Skeletal muscle tissue (tissue), 5 donors: ENCODE measurements at places on chromosomes 5 and 9. TPM values are rescaled to one million over a fixed set of nuclear protein-coding genes. Genes with fewer than 3 reads are reported as not detected.

EIF4EBP3 gene
- total RNA-seq, result not detected

GNE gene
- total RNA-seq, result 15.1 TPM

PCDHGA10 gene
- total RNA-seq, result 4.2 TPM

CDX1 gene
- not detected for total RNA-seq

KCNN2 gene
- total RNA-seq, result 16.2 TPM

CHSY3 gene
- 12.5 TPM for total RNA-seq

STKLD1 gene
- 1.0 TPM for total RNA-seq

ADAMTS13 gene
- total RNA-seq, result 1.6 TPM

OR1Q1 gene
- not detected for total RNA-seq

PSIP1 gene
- 27.7 TPM for total RNA-seq

OBP2A gene
- total RNA-seq, result not detected

PCDHB2 gene
- total RNA-seq, result 2.6 TPM

UNC13B gene
- total RNA-seq, result 16.2 TPM

FOXD4L3 gene
- not detected for total RNA-seq

HNRNPAB gene
- total RNA-seq, result 44.4 TPM

LCN1 gene
- total RNA-seq, result not detected

LRRC19 gene
- total RNA-seq, result not detected

TMEM171 gene
- total RNA-seq, result not detected

NTRK2 gene
- total RNA-seq, result 26.6 TPM

IDNK gene
- total RNA-seq, result 3.1 TPM

SELENOP gene
- total RNA-seq, result 179 TPM

FOXD4L6 gene
- total RNA-seq, result not detected

ACTBL2 gene
- not detected for total RNA-seq

STXBP1 gene
- total RNA-seq, result 5.2 TPM

SPINK6 gene
- not detected for total RNA-seq

CCDC192 gene
- total RNA-seq, result not detected

C9orf43 gene
- total RNA-seq, result 0.52 TPM

MRPL36 gene
- total RNA-seq, result 28.7 TPM

CXCL14 gene
- 19.8 TPM for total RNA-seq

ECM2 gene
- 28.7 TPM for total RNA-seq

NIPAL4 gene
- total RNA-seq, result under 0.01 TPM

ADAMTSL2 gene
- 4.7 TPM for total RNA-seq

GARIN3 gene
- total RNA-seq, result not detected

ORM2 gene
- not detected for total RNA-seq

PGM5 gene
- 69.4 TPM for total RNA-seq
